Heart right ventricle (tissue), 16 donors: ENCODE measurements at places on chromosomes 7 and 10. TPM values are rescaled to one million over a fixed set of nuclear protein-coding genes. Genes with fewer than 3 reads are reported as not detected.
A peak's percentile ranks its signal among the peaks of the same experiment; 100 is the strongest.

DNA sequence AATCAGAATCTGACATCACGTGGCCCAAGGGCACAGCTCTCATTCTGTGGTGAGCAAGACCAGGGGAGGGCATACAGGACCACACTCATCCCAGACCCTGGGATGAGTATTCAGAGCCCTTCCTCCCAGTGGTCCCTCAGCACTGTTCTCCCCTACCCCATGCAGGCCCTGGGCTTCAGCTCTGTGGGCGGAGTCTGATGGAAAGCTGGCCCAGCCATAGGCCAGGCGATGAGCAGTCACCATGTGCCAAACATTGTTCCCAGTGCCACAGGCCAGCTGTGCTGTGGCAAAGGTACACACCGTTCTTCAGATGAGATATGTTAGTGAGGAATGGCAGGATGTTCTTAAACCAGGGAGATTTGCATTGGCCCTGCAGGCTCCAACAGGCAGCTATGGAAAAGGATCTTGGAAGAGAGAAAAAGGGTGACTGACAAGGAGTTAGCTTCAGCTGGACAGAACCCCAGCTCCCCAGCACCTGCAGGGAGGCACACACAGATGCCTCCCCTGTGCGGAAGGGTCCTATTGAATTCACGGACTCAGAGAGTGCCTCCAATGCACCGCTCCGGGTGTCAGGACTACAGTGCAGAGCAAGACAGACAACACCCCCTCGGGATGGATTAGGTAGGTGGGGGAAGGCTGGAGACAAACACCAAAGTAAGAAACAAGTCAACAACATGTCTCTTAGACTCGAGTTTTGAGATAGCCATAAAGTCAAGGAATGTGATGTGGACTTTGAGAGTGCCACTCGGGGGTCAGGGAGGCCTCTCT is 596.0 kb upstream of the MGMT start:
- DNase-seq = no peak

GRCh38 chr7:28093623-28094232 is 86.9 kb downstream of the JAZF1 start:
- peak; percentile 57 for DNase-seq

Gene HOXA2
- 0.23 TPM for total RNA-seq

Gene GDF2
- not detected for total RNA-seq

- DNase-seq = no peak
Observed at GRCh38 chr10:86376403-86376802, 9.8 kb upstream of the GRID1 start.

GRCh38 chr10:84407388-84408049 is 79.1 kb downstream of the CCSER2 start:
- no peak for DNase-seq

Gene UROS
- total RNA-seq = 78.3 TPM

Gene DHTKD1
- 30.5 TPM for total RNA-seq

GRCh38 chr10:115164220-115164619 is 71.1 kb downstream of the ATRNL1 start:
- no peak for DNase-seq

GRCh38 chr7:158468700-158469296 is 118.8 kb downstream of the PTPRN2 start:
- DNase-seq = no peak

Gene ARHGEF5
- total RNA-seq = 1.6 TPM

DNA sequence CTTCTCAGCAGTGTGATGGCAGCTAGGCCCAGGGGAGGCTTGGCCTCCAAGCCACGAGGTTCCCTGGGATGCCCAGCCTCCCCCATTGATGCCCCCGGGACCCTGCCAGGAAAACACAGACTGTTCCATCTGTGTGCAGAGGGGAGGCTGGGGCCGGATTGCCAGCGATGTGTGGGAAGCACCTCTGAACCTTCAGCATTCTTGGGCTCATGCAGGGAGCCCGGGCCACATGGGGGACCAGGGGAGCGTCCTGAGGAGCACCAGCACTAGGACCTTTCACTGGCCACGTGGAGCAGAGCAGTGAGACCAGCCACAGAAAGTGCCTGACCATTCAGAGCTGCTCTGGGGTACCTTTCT is 2.6 kb downstream of the IMPDH1 start:
- DNase-seq = no peak

DNA sequence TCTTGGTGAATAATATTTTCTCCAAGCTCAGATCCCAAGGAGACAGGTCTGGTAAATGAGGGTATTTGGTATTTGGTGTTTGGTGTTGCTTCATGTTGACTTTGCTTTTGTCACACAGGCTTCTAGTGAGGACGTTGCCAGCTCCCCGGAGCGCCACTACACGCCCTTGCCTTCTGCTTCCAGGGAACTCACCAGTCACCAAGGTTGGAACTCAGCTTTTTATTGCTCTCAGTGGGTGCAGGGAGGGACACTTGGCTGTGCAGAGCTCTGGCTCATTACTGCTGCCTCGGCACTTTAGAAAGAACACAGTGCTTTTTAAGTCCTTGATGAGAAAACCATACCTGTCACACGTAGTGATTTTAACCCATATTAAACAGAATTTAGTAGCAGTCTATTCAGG is 892.9 kb downstream of the LRMDA start:
- DNase-seq = no peak

- no peak for DNase-seq
Observed at GRCh38 chr7:80107278-80107677, 27.4 kb upstream of the GNAI1 start.

Gene COL13A1
- total RNA-seq = 3.7 TPM

GRCh38 chr10:113515601-113516000 is 37.3 kb upstream of the HABP2 start:
- DNase-seq = no peak

Gene ELOVL3
- 0.30 TPM for total RNA-seq

DNA sequence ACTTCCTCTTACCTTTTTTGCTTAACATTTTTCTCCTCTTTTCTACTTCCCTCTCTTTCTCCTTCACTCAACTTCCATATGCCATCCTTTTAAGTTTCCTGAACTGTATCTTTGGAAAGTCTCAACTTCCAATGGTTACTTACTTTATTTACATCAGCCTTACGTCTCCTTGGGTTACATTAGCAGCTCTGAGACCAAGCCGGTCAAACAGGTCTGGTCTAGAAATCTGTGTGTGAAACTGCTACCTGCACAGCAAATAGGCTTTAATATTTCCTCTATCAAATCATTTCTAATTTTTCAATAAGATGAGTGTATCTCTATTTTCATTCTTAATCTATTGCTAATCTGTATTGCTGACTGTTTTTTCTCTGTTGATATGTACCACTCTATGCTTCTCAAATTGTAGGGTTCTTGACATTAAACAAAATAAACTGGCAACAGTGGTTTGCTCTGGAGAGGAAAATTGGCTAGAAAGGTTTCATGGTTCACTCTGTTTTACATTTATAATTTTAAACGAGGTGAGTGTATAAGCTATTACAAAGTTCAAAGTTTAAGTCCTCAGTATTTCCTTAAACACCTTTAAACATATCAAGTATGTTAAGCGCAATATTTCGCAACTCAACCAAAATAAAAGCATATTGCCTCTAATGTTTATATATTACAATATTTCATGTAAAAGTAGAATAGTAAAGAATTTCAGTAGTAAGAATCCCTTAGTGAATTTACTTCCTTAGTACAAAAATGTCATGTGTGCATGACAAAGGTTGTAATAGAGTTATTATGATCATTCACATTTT is 3.6 kb upstream of the SEMA3C start:
- no peak for DNase-seq
